ENCODE measurements at places on chromosomes 6 and 20.

- DNase-seq, result no peak
Measured at GRCh38 chr6:106163966-106164877, 78.1 kb downstream of the PRDM1 start.

DNA sequence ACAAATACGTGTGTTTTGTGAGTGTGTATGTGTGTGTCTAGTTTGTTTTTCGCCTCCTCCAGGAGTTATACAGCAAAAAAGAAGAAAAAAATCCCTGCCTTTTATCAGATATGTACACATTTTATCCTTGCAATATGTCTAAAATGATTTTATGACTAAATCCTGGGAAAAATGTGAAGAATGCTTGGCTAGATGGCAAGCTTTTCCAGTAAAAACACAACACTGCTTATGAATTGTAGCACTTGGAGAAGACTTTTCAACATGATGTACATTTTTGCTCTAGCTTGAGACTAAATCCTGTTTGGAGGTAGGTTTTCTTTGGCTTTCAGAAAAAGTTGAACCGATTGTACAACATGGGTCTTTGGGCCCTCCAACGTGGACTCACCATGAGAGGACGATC lies 160.2 kb downstream of the GMPR start:
- no peak for DNase-seq

DNA sequence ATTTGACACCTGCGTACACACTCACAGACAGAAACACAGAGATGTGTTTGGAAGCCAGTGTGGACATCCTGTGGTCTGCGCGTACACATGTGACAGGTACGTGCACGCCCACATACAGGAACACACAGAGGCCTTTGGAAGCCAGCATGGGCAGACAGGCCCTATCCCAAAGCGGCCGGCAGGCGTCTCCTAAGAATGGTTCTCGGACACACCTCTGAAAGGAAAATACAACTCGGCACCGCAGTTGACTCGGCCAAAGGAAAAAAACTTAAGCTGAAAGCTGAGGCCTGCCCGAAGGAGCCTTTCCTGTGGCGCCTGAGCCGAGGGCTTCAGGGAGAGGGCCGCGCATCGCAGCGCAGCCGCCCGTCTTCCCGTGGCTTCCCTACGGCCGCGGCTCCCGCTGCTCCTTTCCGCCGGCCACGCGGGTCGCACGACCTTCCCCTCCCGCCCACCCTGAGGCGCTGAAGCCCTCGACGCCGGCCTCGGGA lies 1.4 kb upstream of the CEP43 start:
- peak; percentile 56 for DNase-seq

GRCh38 chr20:39758876-39759275 lies 796.7 kb downstream of the DHX35 start:
- no peak for DNase-seq

DNA sequence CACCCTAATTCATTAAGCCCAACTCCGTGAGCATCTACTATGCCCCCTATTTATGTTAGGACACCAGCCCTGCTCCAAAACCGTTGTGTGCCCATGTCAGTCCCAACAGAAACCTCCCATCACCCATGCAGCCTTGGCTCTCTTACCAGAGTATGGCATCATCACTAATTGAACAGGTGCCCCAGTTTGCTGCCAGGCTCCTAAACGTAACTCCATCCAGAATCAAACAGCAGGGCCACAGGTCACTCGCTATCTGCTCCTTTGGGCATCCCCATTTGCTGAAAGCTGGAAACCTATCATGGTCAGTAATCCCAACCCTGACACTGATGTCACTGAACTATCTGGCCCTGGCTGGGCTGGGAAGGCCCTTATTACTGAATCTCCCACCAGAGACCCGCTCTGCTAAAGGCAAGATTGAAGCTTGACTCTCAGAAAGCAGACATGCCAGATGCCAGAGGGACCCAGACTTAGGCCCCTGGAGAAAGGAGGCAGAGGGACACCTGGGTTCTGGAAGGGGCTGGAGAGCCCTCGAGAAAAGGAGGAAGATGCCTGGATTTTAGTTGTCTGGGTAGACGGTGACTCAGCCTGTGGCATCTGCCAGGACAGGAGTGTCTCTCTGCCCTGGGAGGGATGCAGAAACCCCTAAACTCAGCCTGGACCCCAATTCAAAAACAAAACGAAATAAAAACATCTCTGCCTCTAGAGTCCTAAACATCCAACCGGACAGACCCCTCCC lies 14.0 kb downstream of the MUCL3 start:
- DNase-seq, result no peak

DNA sequence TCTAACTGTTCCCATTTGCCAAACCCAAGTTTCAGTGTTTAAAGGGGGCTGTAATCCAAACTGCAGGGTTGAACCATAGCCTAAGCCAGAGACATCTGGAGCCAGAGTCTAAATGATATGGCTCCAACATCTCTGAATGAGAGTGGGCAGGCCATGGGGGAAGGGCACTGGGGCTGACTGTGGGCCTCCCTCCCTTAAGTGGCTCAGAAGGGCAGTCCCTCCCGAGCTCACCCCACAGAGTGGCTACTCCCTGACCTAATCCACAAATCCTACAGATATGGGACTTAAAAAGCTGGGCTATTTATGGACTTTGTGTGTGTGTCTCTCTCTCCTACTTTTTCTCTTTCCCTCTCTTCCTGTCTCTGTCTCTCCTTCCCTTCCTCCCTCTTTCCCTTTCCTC lies 35.8 kb upstream of the AAR2 start:
- no peak for DNase-seq

DNA sequence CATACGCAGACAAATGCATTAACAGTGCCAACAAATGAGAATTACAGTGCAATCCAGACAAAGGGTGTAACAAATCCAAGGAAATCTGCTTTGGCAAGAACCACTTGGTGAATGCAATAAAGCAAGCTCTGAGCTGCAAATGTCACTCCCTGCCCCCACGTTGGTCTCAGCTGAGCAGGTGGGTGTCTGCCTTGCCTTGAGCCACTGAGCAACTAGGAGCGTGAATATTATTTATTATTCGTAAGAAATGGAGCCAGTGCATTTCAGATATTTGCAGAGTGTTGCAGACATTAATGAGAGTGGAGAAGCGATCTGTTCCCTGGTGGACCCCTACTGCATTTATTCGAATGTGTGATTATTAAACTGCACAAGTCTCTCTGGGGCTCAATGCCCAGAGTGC lies 36.6 kb upstream of the F13A1 start:
- DNase-seq, result no peak

- DNase-seq, result no peak
Measured at GRCh38 chr6:64128301-64129024, 492.9 kb downstream of the PHF3 start.

DNA sequence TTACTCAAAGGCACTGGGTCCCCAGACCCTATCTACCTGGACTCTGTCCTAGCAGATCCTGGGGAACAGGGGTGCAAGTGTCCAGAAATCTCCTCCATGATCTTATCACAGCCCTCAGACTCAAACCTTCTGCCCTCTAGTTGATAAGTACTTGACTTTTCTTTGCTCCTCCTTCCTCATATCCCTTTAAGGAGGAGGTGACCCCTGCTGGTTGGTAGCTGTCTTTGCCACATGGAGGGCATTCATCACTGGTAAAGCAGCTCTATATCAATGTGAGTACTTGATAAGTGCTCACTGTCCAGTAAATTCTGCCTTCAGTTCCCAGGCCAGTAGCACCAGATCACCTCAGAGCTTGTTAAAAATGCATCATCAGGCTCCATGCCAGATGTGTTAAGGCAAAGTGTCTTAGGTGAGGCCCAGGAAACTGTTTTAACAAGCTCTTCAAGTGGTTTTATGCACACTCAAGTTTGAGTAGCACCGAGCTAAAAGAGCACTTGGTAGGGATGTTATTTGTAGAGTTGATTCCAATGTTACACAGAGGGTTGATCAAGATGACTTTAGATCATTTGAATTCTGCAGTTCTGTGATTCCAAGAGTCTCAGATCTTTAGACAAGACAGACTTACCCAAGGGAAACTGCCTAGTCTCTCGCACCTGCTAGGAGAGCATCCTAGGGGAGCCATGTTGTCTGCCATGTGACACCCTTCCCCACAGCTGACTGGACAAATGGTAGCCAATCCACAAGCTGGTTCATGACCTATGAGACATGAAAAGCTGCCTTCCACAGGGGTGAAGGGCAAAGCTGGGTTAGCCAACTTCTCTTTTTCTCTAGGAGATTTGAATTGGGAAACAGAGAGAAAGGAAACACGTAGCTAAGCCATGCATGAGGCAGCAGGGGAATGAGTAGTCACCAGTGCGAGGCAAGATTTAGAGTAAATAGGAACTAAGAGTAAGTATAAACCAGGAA lies 18.6 kb downstream of the TREML2 start:
- peak; percentile 24 for DNase-seq

- no peak for DNase-seq
Measured at GRCh38 chr20:3398681-3399252, 8.7 kb downstream of the DNAAF9 start.

DNA sequence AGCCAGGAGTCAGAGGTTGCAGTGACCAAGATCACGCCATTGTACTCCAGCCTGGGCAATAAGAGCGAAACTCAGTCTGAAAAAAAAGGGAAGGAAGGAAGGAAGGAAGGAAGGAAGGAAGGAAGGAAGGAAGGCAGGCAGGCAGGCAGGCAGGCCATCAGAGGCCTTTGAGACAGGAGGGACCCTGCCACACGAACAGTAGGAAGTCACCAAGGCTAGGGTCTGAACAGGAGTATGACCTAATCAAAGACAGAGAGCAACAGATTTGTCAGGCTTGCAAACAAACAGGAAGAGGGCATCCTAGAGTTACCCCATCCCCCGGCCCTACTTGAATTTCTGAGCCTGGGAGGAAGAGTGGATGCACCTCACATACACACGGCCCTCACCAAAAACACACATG lies 67.1 kb downstream of the FGD2 start:
- no peak for DNase-seq

DNA sequence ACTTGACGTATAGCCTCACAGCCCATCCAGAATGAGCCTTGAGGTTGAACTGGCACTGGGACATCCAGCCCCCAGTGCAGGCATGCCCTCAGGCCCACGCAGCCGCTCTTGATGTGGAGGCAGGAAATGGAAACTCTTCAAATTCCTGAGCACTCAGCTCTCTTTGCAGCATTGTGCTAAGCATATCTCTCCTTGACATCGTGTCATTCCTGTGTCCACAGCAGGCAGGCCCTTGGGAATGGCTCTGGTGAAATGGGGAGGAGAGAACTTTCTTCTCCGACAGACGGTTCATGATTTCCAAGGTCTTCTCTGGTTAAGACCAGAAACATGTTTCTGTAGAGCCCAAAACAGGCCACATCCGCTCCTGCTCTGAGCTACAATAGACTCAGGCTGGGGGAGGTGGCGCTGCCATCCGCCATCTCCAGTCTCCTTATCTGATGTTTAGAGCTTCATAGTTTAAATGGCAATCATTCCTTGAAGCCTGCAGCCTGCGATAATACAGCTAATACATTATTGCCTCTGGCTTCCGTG lies 248.8 kb downstream of the CDH4 start:
- DNase-seq, result no peak

DNA sequence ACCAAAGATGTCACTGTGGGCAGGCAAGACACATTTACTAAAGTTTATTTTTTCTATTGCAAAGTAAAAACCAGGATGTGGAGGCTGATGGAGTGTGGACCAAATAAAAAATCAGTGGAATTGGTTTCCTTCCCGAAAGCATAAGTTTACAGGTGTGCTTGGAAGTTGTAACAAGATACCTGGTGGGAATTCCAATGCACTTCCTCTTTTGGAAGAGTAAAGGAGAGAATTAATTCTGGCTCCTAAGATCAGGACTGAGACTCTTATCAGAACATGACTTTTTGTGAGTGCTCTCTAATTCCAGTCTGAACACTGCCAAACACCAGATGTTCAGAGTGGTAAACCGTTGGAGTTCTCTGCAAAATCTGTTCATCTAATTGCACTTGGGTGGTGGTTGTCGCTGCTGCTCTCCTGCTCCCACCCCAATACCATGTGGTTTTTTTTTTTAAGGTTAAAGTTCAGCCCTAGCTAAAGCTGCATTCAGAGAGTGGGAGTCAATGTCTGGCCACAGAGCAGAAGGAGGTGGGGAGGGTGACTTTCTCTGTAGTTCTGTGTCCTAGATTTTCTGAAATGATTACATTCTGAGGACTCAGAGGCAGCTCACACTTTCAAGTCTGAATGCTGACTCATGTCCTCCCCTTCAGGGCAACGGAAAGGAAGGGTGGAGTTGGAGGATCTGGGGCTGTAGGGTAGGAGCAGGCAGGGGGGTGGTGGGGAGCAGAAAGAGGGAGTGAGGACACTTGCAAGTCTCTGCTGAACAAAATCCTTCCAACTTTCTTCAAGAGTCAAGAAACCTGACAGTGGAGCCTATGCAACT lies 275.8 kb upstream of the PRDM1 start:
- no peak for DNase-seq

GRCh38 chr20:8930726-8931125 lies 138.2 kb upstream of the PLCB4 start:
- no peak for DNase-seq

GRCh38 chr20:23065266-23066201 lies 16.1 kb upstream of the THBD start:
- DNase-seq, result no peak

GRCh38 chr6:119407156-119407555 lies 57.6 kb upstream of the MAN1A1 start:
- no peak for DNase-seq

- no peak for DNase-seq
Measured at GRCh38 chr6:38644951-38645350, 5.2 kb upstream of the BTBD9 start.

GRCh38 chr6:130622142-130622541 lies 205.1 kb upstream of the SMLR1 start:
- no peak for DNase-seq
